ENCODE measurements at places on chromosomes 3 and 15. TPM values are rescaled to one million over a fixed set of nuclear protein-coding genes. Genes with fewer than 3 reads are reported as not detected.

Gene CELSR3
- total RNA-seq = 1.4 TPM

Gene ABHD10
- total RNA-seq = 34.5 TPM

Gene GAP43
- 0.39 TPM for total RNA-seq

Gene APOD
- total RNA-seq = 0.91 TPM

Gene MAP1A
- 124 TPM for total RNA-seq

Gene HMCES
- 12.0 TPM for total RNA-seq
